ENCODE measurements at places on chromosomes 16 and 17. TPM values are rescaled to one million over a fixed set of nuclear protein-coding genes. Genes with fewer than 3 reads are reported as not detected.

Gene MYH4
- total RNA-seq = not detected

Gene NGFR
- 12.1 TPM for total RNA-seq

- peak within 1 kb of the TSS; percentile 97 for H3K27ac ChIP-seq
- no peak within 1 kb of the TSS for H3K4me3 ChIP-seq
- peaks cover 42% of the 10 kb centered on the region for H3K4me1 ChIP-seq
- H3K36me3 ChIP-seq = no peaks in the 10 kb centered on the region
Measured at GRCh38 chr16:67483150-67483549, at the start of gene AGRP. AGRP (minus strand) TSS chr16:67483547; CDS start chr16:67483398, 149 bp downstream.

Gene MYH8
- not detected for total RNA-seq

Gene KRTAP9-4
- total RNA-seq = not detected
